ENCODE measurements at places on chromosomes 7 and 10. TPM values are rescaled to one million over a fixed set of nuclear protein-coding genes. Genes with fewer than 3 reads are reported as not detected.

DNA sequence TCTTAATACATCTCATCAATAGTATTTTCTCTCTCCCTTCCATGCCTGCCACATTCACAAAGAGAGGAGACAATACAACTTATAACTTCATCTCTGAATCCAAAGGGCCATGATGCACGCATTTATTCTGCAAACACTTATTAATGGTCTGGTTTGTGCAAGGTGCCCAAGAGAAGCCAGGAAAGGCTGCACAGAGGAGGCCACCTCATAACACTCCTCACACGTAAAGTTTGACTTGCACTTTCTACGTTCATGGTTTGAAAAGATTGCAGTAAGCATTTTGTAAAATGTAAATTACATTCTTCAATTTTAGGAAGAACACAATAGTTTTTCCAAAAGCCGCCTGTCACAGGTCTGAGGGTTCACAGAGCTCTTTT is 1.2 kb upstream of the PALS2 start:
- no peak for DNase-seq

GRCh38 chr7:79180533-79180932 is 272.9 kb downstream of the MAGI2 start:
- DNase-seq: no peak

DNA sequence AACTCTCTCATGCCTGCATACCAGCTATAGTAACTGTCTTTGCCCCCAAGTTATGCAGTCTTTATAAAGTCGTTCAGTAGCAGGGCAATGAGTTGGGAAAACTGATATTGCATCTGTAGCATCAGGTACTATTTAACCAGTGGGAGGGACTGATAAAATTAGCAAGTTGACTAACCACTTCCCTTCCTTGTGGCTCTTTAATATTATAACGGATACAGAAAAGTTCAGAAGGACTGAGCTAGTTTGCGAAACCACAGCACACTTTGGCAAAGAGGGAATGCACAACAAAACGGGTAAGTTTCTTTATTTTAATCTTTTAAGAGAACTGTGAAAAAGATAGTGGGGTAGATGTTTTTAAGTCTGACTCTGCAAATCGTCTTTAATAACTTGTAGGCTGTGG is 205.3 kb upstream of the HDAC9 start:
- DNase-seq: no peak

GRCh38 chr10:1778375-1778969 is 41.1 kb upstream of the ADARB2 start:
- no peak for DNase-seq

GRCh38 chr10:104406715-104407650 is 53.4 kb downstream of the CFAP58 start:
- no peak for DNase-seq

GRCh38 chr10:94104316-94105000 is 110.7 kb downstream of the PLCE1 start:
- DNase-seq: no peak

DNA sequence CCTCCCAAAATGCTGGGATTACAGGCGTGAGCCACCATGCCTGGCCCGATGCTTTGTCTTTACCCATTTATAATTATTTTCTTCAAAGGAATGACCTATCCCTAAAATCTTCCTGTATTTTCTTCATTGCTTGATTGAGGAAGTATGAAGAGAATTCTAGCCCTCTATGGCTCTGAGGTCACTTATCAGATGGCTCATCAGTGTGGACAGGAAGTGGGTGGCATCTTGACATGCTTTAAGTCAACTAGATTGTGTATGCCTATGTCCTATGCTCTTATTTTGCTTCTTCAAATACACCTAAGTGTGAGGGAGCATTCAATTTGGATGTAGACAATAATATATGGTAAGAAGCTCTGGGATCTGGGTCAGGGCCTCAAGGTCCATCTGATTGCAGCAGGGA is 1020.5 kb downstream of the LRMDA start:
- DNase-seq: no peak

DNA sequence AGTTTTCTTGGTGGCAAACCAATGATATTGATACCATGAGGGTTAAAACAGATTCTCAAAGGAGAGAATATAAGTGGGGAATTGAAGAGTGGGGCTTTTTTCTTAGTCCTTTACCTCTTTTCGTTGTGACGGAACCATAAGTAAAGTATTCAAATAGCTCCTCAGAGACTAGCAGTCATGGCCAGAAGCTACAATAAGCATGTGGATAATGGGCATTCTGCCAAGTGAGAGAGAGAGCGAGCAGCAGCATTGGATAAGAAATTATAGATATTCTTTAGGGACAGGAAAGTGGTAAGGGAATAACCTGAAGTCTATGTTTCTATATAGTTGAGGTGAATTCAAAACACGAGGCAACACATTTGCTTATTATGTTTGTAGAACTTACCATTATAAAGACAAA is 235.1 kb downstream of the SEMA3E start:
- no peak for DNase-seq

DNA sequence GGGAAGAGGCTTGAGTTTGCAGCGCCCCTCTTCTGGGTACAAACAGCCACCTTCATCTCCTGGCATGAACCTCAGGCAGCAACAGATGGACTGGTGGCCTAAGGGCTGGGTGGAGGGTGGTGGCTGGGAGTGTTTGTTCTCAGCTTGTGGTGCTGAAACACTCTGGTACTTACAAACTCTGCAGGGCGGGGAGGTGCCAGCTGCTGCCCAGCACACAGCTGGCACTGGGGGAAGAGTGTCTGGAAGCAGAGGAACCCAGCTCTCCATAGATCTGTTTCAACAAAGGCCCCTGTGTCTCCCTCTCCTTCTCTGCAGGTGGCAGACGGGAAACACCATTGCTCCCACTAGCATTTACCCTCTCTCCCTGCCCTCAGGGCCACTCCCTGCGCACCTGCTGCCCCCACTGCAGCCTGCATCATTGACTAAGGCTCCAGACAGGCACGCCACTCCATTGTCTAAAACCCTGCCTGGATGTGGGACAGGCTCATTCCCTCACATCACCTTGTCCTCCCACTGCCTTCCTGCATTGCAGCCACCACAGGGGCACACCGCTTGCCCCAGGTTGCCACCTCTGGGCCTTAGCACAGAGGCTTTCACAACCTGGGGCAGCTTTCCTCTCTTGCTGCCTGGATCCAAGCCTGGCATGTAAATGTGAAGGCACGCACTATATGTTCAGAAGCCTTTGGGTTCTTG is 6.5 kb downstream of the ARHGAP22 start:
- DNase-seq: no peak

- DNase-seq: peak; percentile 87
Measured at GRCh38 chr10:44974628-44975430, 3.8 kb downstream of the DEPP1 start.

- no peak for DNase-seq
Measured at GRCh38 chr10:77424257-77424656, 213.4 kb downstream of the KCNMA1 start.

DNA sequence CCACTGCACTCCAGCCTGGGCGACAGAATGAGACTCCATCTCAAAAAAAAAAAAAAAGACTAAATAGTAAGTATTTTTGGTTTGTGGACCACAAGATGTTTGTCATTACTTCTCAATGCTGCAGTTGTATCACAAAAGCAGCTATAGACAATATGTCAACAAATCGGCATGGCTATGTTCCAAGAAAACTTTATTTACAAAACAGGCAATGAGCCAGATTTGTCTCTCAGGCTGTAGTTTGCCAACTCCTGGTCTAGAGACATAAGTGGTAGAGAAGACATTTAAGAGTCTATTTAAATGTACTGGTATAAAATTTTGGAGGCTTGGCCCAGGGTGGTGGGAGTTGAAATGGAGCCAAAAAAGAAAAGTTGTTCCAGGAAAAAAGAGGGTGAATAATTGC is 185.8 kb downstream of the SORCS1 start:
- no peak for DNase-seq

Gene PGAM2
- total RNA-seq: 0.99 TPM

Gene MAPK8
- 65.0 TPM for total RNA-seq

Gene TAC1
- 0.36 TPM for total RNA-seq

Gene SPAG6
- total RNA-seq: 0.18 TPM

Gene CUEDC2
- 80.5 TPM for total RNA-seq

Measured in mesothelial cell of epicardium (in vitro differentiated cells).